SK-N-SH treated with all-trans-retinoic acid at 6 μM for 48 hours (cell line): ENCODE measurements at places on chromosomes 13 and 19.
A peak's percentile ranks its signal among the peaks of the same experiment; 100 is the strongest.

- no peak for ATAC-seq
These were observed 16.6 kb upstream of the TRIM13 start for GRCh38 chr13:49980266-49980665.

- peak; percentile 50 for ATAC-seq
These were observed at the start of gene MOB3A for GRCh38 chr19:2096034-2096479. Gene MOB3A, minus strand, starts transcription at chr19:2096326. Its CDS starts 17,766 bp downstream, at chr19:2078560.

- ATAC-seq: peak; percentile 10
These were observed 32.4 kb downstream of the RASA3 start for GRCh38 chr13:114099918-114100445.

DNA sequence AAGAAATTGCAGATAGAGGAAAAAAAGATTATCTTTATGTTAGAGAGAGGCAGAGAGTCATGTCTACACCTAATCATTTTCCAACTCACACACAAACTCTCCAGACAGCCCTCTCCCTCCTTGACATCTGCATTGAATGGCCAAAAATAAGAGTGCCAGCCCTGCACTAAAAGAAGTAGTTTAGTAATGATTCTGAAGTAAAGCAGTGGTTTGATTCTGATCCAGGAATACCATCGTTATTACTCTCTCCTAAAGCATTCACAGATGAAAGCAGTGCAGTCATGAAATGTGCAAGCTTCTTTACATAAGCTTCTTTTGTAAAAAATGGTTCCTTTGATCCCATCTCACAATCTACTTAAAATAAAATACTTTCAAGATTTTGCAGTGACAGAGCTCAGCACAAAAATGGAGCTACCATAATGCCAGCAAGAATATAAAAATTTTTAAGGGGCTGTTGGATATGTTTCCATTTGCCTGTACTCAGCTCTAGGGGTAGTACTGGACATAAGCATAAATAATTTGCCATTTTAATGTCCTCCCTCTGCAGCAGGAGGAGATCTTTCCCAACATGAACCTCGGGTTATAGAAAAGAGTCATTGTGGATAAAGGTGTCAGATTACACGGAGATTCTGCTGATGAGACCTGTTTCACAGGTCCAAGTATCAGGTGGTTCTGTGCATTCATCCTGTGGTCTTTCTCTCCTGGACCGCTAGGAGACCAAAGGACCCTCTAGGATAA is 406.3 kb downstream of the DCT start:
- peak; percentile 98 for ATAC-seq

- ATAC-seq: peak; percentile 61
These were observed 3.0 kb downstream of the PRKD2 start for GRCh38 chr19:46713781-46714443.

GRCh38 chr13:43522788-43523187 is 264.0 kb downstream of the ENOX1 start:
- ATAC-seq: no peak

- ATAC-seq: no peak
These were observed 23.2 kb downstream of the PDS5B start for GRCh38 chr13:32609428-32609827.

GRCh38 chr13:47853236-47853635 is 147.8 kb downstream of the SUCLA2 start:
- peak; percentile 80 for ATAC-seq

- ATAC-seq: 0 out of 3 replicates have a peak, but pooled peaks have one; percentile 27
These were observed 172.2 kb downstream of the DNAJC15 start for GRCh38 chr13:43195551-43195950.

DNA sequence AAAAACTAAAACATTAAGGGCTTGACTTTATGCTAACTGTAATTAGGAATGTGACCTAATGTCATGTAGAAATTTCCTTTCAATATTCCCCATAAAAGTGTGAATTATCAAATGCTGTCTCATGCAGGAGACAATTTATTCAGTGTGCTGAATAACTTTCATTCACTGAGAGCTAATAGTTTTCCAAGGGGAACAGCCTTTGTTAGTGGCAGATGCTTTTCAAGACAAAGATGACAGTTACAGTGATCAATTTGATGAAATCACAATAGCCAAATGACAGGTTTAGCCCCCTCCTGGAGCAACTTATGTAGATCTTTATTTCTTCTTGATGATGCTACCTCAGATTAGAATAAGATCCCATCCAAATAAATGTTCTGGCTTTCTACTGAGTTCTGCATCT is 275.5 kb downstream of the ITGBL1 start:
- no peak for ATAC-seq

- peak; percentile 58; the same call in 2 of the 3 replicates for ATAC-seq
These were observed 29.2 kb downstream of the COG6 start for GRCh38 chr13:39684531-39685137.

GRCh38 chr19:48779636-48780035 is 24.3 kb downstream of the FGF21 start:
- ATAC-seq: no peak

GRCh38 chr13:36888645-36889044 is 31.4 kb downstream of the SMAD9 start:
- ATAC-seq: no peak

DNA sequence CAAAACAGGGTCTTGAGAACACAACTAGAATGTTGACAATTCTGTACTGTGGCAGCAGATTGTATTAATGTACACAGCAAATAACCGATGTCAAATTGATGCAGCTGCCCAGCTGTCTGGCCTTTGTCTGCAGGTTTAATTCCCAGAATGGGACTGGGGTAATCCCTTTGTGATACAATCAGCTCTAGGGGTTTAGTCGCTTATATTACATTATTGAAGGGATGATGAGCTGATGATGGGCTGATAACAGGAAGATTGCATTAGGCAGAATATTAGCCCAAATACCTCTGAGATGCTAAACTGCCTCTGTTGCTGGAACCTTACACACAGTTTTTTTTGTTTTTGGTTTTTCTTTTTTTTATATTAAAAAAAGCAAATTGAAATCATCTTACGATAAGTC is 265.0 kb downstream of the RBM26 start:
- ATAC-seq: no peak

GRCh38 chr19:35110974-35111373 is 4.6 kb upstream of the FXYD3 start:
- no peak for ATAC-seq
